Activated CD8-positive, alpha-beta memory T cell treated with anti-CD3 and anti-CD28 coated beads, Interleukin-2, amount 10 ng/mL, durations not matched to agents 7 days and 5 days (primary cell): ENCODE measurements at places on chromosomes 3 and 15.

DNA sequence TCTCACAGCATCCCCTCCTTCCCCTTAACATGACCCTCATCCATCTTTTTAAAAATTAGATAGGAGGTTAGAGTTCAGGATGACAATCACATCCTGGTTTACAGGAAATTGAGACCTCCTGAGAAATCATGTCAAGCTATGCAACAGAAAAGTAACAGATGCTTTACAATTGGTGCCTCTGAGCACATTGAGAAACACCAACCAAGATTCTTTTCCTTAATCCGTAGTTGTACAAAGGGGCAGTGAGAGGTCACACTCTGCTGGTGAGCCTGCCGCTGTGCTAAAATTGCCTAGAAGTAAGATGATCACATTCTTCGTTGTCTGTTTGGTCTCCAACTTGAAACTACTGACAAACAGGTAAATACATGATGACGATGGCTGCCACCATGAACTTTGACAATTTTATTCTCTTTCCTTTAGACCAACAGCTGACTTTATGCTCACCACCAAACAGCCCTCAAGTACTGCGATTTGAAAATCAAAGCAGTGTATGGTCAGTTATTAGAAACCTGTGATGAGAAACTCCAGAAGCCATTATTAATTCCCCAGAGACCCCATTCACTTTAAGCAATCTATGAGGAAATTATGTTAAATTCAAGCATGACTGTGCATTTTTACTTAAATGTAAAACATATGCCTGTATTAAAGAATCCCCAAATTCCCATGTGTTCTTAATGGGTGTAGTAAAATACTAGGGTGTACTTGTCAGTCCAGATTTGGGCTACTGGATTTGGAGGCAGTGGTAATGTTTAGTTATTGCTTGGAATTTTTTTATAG is 210.7 kb upstream of the UBE2E1 start:
- DNase-seq, result no peak

DNA sequence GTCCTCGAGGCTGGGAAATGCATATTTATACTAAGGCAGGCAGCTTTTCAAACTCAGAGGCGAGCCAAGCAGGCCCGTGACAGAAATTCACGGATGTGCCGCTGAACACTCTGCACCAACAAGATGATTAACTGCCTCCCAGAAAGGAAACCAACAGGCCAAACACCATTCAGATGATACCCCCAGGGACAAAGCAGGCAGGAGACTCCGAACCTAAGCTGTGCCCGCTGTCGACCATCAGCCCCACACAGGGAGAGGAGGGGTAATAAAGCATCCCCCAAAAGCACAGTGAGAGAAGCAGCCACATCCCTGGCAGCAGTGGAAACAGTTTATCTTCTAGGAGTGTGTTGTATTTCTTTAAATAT is 31.8 kb downstream of the ADAMTS17 start:
- DNase-seq, result no peak

DNA sequence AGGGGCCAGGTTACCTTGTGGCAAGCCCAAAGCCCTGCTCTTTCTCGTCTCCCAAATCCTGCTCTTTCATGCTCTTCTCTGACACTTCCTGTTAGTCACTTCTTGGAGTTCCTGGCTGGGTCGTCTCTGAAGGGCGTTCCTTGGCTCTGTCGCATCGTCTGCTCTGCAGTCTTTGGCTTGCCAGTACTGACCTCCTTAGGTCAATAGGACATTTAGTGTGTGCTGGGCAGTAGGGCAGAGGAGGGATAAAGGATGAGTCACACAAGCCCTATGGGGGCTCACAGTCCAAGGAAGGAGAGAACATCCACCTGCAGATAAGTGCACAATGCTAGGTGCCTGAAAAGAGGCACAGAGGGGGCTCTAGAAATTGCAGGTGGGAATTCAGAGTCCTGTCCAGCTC is 87.5 kb downstream of the FAM43A start:
- DNase-seq, result no peak

DNA sequence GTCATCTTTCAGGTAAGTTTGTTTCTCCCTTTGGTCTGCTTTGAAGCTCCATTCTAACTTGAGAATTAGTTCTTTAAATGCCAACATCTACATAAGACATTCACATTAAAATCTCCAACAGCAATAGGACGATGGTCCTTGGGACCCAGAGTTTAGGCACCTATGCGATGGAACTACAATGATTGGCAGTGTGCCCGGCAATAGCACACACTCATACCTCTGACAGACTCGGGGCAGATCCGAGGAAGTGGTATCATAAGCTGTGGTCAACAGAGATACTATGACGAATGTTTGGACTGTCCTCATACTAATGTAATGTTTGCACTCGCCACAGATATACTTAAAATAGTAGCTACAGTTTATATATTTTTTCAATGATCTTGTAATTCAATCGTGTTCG is 34.2 kb upstream of the NR2F2 start:
- no peak for DNase-seq

DNA sequence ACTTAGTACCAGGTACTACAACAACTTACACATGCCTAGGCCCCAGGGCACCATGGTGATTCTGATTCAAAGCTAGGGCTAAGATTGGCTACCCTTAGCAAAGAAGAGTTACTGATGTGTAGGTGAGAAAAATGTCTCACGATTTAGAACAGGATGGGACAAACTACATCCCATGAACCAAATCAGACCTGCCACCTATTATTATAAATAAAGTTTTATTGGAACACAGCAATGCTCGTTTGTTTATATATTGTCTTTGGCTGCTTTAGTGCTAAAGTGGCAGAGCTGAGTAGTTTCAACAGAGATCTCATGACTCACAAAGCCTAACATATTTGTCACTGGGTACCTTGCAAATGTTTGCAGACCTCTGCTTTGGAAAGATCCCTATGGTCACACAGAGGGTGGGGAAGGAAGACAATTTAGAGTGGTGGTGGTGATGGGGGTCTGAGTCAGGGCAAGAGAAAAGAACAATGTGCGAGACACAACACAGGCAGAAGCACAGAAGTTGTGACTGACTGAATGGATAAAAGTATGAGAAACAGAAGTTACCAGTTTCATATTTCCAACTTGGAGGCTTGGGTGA is 770.6 kb upstream of the CFAP20DC start:
- no peak for DNase-seq

GRCh38 chr3:194261581-194262063 is 89.5 kb downstream of the CPN2 start:
- no peak for DNase-seq

GRCh38 chr15:69125236-69125635 is 35.2 kb upstream of the GLCE start:
- no peak for DNase-seq

GRCh38 chr3:17473761-17474160 is 268.7 kb downstream of the TBC1D5 start:
- DNase-seq, result no peak

- DNase-seq, result peak; percentile 48
Observed at GRCh38 chr3:158918008-158918407, 116.2 kb downstream of the MFSD1 start.

- no peak for DNase-seq
Observed at GRCh38 chr3:114384558-114384903, 90.7 kb downstream of the TIGIT start.

DNA sequence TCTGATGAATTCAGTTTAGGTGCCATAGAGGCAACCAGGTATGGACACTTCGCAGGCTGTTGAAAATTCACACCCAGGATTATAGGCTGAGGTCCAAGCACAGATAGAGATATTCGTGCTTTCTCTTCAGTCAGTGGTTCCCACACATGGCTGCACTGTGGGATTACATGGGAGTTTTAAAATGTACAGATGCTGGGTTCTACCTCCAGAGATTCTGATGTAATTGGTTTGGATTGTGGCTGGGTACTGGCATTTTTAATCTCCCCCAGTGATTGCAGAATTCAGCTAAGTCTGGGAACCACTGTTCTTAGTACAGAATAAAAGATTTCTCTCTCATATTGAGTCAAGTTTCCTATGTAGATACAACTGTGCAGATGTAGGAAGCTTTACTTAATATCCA is 91.6 kb downstream of the FOXB1 start:
- DNase-seq, result no peak

DNA sequence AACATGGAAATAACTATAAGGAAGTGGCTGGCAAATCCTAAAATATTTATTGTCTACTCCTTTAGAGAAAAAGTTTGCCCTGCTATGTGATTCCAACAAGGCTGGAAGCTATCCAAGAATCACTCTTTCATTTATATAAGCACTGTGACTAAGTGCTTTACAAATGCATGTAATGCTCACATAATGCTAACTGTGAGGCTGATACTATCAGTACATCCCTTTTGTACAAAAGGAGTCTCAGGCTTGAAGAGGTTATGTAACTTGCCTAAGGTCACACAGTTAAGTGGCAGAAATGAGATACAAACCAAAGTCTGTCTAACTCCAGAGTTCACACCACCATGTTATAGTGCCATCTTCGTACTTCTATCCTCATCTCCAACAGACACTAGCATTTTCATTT is 17.0 kb downstream of the TOPBP1 start:
- DNase-seq, result no peak

- no peak for DNase-seq
Observed at GRCh38 chr3:39286771-39287170, 6.9 kb upstream of the CX3CR1 start.

- DNase-seq, result peak; percentile 84
Observed at GRCh38 chr3:122258757-122259371, 66.2 kb upstream of the CSTA start.

DNA sequence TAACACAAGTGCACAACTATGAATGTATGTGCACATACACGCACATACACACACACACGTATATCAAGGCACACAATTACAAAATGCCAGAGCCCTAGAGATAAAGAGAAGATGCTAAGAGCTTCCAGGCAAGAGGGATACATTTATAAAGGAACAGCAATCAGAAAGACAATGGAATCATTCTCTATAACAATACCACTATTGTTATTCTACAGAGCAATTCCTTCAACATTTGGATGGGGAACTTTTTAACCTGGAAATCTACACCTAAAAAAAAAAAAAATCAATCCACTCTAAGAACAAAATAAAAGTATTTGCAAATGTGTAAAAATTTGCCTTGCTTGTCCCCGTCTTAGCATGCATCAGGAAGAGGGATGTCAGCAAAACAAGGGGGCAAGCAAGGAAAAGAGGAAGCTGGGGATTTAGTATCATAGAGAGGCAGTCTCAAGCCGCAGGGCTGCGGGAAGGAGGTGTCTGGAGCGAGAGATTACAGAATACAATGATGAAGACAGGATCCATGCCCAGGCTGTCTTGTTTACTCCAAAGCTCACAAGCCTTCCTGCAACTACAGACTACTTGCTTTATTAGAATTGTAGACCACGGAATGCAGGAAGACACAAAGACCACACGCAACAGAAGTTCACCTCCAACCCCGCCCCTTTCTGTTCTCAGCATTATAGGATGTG is 220.2 kb downstream of the NTRK3 start:
- no peak for DNase-seq

DNA sequence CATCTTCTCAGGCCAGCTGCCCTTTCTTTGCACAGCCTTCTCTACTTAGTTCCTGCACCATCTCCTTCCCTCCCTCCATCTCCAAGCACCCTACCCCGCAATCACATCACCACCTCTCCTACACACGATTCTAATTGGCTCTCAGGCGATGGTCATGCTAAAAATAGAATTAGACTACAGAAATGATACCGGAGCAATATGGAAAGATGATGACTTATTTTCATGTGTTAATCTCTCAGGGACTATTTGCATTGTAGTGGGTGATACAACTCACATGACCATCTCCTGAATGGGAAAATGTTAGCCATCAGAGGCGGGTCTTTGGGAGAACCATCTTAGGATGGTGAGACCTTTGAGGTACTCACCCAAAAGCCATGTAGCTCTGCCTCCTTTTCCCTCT is 54.7 kb upstream of the PPARG start:
- DNase-seq, result no peak

- DNase-seq, result no peak
Observed at GRCh38 chr3:65935724-65936123, 103.0 kb downstream of the MAGI1 start.

- no peak for DNase-seq
Observed at GRCh38 chr3:15538345-15538744, 16.8 kb upstream of the COLQ start.

DNA sequence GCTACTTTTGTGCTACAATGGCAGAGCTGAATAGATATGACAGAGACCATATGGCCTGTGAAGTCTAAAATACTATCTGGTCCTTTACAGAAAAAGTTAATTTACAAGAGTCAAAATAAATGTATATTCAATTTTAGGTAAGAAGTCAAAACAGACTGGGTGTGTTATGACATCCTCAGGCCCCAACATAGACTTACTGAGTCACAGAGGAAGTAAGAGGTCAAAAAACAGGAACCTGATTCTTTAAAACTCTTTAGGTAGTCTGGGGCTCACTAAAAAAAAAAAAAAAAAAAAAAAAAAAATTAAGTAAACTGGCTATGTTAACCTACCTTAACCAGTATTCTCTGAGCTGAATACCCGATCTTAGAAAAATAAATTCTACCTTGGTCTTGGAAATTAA is 13.1 kb downstream of the DNAAF4 start:
- no peak for DNase-seq

DNA sequence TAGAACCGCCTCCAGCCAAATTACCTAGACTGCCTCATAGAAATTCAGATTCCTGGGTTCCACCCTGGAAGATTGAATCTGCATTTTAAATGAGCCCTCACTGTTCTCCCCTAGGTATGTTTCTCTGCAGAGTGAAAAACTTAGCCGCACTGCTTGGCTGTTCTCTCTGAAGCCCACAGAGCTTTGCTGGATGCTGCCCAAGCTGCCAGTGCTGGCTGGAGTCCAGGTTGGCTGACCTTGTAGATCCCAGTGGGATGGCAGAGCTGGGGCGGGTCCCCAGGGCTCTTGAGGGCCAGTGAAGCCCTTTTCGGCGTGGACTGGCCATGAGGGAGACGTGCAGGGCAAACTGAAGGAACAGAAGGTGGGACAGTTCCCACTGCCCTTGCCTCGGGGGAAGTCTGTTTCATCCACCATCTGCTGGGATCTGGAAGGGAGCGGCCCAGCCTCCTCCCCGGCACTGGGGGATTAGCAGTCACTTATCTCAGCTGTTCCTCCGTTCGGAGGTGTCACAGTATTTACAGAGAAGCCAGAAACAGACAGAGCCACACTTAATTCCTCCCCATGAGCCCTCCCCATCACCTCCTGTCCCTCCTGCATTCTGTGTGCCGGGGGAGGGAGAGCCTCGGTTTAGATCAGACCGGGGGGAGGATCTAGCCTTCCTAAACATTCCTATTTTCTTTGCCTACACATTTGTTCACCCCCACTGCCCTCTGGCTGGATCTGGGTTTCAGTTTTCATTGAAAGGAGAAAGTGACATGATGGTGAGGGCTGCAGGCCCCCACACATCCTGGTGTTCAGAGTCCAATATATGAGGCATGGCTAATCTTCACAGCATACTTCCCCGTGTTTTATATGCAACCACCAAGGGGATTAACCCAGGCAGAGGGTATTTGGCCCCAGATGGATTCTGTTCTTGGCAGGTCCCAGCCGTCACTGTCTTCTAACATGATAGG is 4.1 kb upstream of the ACTC1 start:
- no peak for DNase-seq

- peak; percentile 84 for DNase-seq
Observed at GRCh38 chr3:24678421-24678865, 183.8 kb upstream of the THRB start.

- DNase-seq, result no peak
Observed at GRCh38 chr3:195761567-195762248, 40.9 kb downstream of the MUC20 start.
